Stimulated activated CD8-positive, alpha-beta memory T cell treated with anti-CD3 and anti-CD28 coated beads, Interleukin-4, amount 100 ng/mL, for 4 hours (primary cell): ENCODE measurements at places on chromosomes 13 and 19.

DNA sequence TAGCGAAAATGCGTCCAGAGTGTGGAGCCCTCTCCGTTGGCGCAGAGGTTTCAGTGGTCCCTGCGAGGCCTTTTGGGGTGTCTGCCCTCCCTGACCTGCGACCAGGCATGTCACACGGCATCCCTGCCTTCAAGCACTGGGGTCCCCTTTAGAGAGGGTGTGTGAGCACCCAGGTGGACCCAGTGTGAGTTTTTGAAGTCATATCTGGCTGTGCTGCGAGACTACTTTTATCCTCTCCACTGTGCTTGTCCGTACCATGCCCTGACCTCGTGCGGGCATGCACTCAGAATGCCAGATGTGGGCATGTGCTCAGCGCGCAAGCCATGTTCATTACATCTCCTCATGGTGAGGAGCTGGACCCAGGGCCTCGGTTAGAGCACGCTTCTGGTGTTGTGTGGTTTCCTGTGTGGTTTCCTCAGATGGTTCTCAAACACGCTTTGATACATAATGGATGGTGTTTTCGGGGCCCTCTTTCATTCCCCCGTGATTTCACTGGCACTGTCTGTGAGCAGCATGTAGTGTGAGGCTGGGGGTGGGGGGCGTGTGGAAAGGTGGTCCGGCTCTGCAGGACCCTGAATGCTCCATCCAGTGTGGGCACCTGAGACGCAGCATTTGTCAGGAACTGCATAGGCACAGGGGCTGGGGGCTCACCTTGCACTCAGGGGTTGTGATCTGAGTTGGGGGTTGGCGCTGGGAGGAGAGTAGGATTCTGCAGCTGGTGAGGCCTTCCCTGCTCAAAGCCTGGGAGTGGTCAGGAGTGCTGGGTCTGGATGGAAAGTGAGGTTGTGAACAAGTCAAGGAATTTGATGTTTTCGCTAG lies 2.3 kb downstream of the TFDP1 start:
- DNase-seq: no peak

DNA sequence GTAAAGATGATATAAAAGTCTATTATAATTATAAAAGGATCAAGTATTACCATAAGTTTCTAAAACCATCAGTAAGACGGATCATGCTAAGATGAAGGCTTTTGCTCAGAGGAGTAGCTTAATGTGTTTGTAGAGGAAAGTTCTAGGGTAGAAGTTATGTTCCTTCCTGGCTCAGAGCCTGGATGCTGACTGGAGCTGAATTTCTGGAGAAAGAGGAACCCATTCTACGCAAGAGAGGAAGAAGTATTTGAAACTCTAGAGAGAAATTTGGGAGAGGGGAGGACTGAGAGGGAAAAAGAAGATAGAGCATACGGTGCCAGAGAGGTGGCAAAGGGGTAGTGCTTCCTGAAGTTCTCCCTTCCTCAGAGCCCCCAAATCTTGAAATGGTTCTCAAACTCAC lies 51.4 kb upstream of the SGCG start:
- DNase-seq: no peak

GRCh38 chr13:49584771-49585182 lies 581 bp downstream of the RCBTB1 start:
- no peak for DNase-seq

DNA sequence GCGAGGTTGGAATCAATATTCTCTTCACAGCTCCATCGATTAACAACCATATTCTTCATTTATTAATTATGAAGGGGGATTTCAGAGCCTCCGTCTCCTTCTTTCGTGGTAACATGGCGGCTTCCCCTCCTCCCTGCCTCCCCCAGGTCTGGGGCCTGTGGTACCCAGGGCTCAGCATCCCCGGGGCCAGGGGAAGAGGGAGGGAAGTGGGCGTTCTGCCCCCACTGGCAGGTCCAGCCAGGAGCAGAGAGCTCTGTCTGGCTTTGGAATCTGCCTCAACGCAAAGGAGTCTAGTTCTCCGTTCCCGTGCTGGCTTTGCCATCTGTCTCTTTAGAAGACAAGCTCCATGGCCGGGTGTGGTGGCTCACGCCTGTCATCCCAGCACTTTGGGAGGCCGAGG lies 37.8 kb upstream of the ONECUT3 start:
- DNase-seq: no peak

DNA sequence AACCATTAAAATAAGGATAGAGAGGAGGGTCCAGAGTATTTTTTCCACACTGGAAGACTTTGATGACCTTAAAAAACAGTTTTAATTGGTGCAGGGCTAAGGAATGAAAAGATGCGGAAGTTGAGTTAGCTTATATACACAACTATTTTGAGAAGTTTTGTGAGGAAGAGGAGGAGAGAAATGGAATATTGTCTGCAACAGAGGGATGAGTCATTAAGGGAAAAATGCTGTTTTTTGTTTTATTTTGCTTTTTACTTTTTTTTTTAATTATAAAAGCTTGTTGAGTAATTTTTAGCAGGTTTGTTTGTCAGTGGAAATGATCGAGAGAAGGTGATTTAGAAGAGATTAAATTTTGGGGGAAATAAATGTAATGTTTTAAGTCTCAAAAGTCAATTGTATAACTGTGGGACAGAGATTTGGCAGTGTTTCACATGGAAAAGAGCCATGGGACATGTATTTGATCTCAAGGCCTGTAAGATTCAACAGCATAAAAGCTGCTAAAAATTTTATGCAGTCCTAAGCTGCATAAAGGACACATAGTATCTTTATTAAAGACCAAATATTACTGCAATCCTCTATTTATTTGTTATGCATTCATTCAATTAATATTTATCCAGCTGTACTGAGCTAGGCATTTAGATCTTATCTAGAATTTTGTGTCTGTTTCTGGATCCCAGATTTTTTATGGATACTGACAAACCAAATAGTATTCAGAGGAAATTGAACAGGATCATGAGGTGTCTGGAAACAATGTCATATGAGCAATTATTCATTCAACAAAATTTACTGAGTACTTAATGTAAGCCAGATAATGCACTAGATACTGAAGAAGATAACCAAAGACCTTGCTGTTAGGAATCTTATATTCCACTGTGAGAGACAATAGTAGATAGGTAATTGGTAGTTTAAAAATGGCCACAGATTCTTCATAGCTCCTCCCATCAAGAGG lies 72.7 kb downstream of the DNAJC15 start:
- no peak for DNase-seq

DNA sequence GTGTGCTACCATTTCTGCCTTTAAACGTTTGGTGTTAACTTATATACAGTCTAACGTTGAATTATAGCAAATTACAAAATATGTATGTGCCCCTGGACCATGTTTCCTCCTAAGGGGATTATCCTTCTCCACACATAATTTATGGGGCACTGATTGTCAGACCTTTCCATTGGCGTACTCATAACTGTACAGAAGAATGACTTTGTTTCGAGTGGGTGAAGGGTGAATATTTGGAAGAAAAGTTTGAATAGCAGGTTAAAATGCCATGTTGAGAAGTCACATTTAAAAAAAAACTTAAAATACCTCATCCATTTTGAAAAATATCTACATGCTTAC lies 58.8 kb downstream of the SLC10A2 start:
- no peak for DNase-seq

GRCh38 chr19:14089412-14089661 lies 1.2 kb downstream of the SAMD1 start:
- no peak for DNase-seq

DNA sequence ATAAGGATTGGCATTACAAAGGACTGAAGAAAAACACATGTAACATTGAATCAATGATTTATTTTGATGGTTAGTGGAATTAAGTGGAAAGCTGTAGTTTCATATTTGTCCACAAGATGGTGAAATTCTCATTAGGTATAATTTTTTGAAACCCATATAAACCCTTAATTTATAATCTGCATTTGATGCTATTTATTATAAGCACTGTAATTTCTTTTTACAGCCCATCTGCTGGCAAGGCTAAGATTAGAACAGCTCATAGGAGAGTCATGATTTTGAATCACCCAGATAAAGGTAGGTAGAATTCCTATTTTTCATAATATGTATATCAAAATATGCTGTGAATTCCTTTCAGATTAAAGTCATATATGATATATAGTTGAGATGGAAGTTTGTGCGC lies 62.2 kb downstream of the DNAJC15 start:
- no peak for DNase-seq

GRCh38 chr13:19185865-19186645 lies 4.4 kb upstream of the TUBA3C start:
- DNase-seq: no peak

- DNase-seq: peak; percentile 18
These were observed 22.5 kb upstream of the NFIC start for GRCh38 chr19:3343619-3344502.

DNA sequence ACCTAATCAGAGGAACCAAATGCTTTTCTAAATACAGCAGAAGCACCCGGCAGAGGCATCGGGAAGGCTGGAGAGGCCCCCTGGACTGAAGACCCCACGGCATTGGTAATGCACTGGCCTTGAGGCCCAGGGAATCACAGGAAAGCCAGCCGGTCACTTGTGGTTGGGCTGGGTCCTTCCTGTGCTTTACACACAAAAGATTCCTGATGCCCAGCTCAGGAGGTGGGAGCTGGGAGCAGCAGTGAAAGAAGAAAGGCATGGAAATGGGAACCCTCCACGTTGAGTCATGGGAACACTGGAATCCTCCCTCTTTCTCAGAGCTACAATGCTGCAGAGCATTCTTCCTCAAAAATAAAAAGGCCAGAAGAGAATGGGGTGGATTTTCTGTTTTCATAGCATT lies 126.4 kb downstream of the TNFRSF19 start:
- DNase-seq: no peak

- no peak for DNase-seq
These were observed 31.3 kb downstream of the TINCR start for GRCh38 chr19:5536337-5536894.

- no peak for DNase-seq
These were observed 10.6 kb downstream of the KHSRP start for GRCh38 chr19:6413721-6414643.

DNA sequence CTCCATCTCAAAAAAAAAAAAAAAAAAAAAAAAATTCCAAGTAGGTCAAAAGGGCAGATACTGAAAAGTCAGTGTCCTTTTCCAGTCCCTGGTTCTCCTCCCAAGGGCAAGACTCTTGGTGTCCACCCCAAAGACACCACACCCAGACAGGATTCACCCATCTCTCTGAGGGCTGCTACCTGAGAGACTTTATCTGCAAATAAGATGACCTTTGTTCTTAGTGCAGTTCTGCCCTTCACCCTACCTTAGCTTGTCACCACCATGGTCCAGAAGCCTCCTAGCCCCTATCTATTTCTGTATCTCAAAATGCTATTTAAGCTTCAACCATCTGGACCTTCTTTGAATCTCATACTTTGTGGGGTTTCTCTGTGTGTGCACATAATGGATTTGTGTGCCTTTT lies 4.2 kb upstream of the FBXO27 start:
- DNase-seq: no peak

DNA sequence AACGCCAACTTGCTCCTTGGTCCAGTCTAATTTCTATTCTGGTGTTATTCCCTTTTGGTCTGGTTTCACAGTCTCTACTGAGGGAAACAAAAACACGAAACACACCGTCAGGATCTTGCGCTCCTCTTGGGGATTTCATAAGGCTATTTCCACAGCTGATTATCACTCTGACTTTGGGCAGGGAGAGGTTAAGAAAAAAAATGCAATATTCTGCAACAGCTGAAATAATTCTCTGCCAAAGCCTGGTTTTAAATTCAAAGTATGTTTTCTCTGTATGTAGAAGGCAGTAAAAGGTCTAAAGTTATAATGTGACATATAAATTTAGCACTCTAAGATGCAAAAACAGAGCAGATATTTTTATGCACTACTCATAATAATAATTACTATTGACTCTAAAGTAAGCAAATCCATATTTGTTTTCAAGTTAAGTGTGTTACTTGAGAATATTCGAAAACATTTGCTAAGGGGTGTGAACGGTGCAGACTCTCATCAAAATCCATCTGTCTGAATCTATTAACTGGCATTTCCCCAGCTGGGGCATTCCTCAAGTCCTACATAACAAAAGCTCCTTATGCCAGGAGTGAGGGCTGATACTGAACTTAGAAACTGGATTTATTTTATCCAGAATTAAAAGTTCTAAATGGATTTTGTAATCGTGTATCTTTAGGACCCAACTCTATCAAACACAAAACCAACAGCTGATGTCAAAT lies 38.4 kb upstream of the STARD13 start:
- no peak for DNase-seq

DNA sequence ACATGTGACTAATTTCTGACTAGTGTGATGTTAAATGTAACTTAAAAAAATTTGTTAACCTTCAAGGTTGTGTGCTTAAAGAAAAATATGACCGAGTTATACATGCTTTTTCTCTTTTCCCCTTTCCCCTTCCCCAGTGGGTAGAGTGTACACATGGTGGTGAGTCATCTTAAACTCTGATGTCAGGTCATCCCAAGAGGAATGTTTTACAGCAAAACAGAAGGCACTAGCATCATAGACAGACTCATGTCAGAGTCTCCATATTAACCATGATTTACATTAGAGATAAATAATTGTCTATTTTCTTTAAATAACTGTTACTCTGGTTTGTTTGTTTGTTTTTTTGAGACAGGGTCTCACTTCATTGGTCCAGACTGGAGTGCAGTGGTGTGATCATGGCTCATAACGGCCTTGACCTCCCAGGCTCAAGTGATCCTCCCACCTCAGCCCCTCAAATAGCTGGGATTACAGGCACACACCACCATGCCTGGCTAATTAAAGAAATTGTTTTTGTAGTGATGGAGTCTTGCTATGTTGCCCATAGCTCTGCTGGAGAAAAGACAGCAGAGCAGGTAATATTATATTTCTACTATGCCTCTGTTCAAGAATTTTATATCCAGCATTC lies 160.4 kb upstream of the PCDH9 start:
- DNase-seq: no peak

- no peak for DNase-seq
These were observed 9.4 kb downstream of the POLRMT start for GRCh38 chr19:623974-624373.

- no peak for DNase-seq
These were observed 1064.4 kb downstream of the UQCRFS1 start for GRCh38 chr19:28148554-28148953.

DNA sequence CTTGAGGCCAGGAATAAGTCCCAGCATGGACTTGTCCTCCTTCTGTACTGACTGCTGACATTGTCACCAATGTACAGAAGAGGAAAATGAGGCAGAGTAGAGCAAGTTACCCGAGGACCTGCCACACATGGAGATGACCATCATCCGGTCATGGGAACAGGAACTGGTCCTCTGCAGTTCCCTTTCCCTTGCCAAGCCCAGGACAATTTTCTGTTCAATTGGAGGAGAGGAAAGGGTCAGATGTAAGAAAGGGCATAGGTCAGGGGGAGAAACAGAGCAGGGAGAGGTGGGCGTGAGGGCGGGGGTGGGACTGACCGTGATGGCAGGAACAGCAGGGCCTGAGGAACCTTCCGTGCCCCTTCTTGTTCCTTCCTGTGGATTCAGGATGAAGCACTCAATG lies 18.6 kb downstream of the PHLDB3 start:
- DNase-seq: no peak
